ENCODE measurements at places on chromosomes 3 and 15. TPM values are rescaled to one million over a fixed set of nuclear protein-coding genes. Genes with fewer than 3 reads are reported as not detected.
A peak's percentile ranks its signal among the peaks of the same experiment; 100 is the strongest.

DNA sequence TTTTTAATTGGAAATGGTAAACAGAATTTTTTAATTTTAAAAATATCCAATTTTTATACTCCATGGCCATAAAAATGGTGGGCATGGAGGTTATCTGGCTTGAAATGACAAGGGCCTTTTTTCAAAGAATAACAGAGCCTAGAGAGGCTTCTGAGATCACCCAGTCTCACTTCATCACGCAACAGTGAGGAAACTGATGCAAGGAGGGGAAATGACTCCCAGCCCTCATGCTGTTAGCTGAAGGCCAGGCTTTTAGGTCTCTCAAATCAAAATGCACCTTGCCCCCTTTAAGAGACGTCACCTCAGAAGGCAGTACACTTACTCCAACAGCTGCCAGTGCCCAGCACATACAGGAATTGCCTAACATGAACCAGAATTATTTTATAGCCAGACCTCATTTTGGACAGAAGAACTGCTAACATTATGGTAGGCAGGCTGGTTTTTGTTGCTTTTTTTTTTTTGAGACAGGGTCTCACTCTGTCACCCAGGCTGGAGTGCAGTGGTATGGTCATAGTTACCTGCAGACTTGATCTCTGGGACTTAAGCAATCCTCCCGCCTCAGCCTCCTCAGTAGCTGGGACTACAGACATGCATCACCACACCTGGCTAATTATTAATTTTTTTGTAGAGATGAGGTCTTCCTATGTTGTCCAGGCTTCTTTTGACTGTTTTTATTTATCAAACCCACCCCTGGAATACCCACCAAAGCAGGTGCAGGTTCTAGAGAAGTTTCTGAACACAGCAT lies 9.1 kb downstream of the RAB43 start:
- DNase-seq = no peak

- DNase-seq = no peak
Measured at GRCh38 chr15:92928225-92928750, 28.2 kb downstream of the CHD2 start.

- DNase-seq = no peak
Measured at GRCh38 chr15:31405200-31405920, 78.7 kb downstream of the KLF13 start.

DNA sequence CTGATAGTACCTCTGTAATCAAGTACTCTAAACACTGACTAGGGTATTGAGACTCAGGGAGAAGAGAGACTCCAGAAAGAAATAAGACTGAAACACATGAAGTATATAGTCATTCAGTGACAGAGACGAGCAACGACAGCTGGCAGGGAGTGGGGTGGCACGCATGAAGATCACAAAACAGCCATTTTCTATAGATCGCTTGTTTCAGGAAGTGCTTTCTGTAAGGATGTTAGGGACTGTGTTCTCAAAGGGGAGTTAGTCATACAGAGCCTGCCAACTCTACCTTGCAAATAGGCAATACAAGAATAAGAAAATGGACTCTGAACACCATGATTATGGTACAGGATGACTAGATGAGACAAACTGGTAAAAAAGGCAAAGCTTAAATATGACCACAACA lies 139.5 kb downstream of the TBL1XR1 start:
- DNase-seq = no peak

GRCh38 chr3:131804565-131805133 lies 230.2 kb downstream of the CPNE4 start:
- DNase-seq = peak; percentile 73

GRCh38 chr3:103127737-103128136 lies 692.9 kb downstream of the ZPLD1 start:
- DNase-seq = no peak

- DNase-seq = no peak
Measured at GRCh38 chr3:188178293-188178936, 24.5 kb downstream of the LPP start.

DNA sequence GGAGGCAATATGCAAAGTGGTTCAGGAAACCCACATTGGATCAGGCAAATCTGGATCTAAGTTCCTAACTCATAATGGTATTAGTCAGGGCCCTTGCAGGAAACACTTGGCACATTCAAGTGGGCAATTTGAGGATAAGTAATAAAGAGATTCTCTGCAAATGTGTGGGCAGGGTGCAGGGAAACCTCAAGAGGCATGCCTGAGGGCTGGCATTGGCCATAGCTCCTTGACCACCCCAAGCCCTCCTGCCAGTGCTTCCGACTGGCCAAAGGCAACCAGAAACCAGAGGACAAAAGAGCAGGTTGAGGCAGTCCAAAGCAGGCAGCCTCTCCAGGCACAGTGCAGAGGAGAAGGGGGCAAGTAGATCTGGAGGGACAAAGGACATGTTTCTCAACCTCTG lies 130.8 kb upstream of the SNTN start:
- no peak for DNase-seq

GRCh38 chr3:155022896-155023295 lies 57.2 kb upstream of the MME start:
- no peak for DNase-seq

DNA sequence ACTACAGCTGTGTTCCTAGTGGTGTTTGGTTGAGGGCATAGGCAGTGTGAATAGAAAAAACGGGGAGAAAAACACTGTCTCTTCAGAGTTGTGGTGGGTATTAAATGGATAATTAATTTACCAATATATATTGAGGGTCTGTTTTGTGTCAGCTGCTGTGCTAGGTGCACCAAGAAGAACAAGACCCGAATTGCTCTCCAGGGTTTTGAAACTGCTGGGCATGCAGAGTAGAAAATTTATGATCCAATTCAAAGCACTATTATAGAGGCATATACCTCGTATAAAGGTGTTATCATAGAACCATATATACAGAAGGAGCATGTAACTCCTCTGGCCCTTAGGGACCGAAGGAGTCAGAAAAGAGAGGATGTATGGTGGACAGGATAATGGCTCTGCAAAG lies 1.6 kb upstream of the NMD3 start:
- DNase-seq = no peak

Gene SEMA7A
- 1.7 TPM for total RNA-seq

Gene A4GNT
- not detected for total RNA-seq

Gene PLA1A
- 4.9 TPM for total RNA-seq

Gene SLC22A14
- total RNA-seq = not detected

Gene FILIP1L
- 56.4 TPM for total RNA-seq

Gene ADGRG7
- not detected for total RNA-seq

Gene UBL7
- 35.8 TPM for total RNA-seq

Gene KAT2B
- 58.2 TPM for total RNA-seq

Gene KLF15
- total RNA-seq = 38.4 TPM

Gene PAK2
- 47.0 TPM for total RNA-seq
